Suppressor macrophage treated with lipopolysaccharide for 4 hours (primary cell): ENCODE measurements at places on chromosomes 6 and 20.

DNA sequence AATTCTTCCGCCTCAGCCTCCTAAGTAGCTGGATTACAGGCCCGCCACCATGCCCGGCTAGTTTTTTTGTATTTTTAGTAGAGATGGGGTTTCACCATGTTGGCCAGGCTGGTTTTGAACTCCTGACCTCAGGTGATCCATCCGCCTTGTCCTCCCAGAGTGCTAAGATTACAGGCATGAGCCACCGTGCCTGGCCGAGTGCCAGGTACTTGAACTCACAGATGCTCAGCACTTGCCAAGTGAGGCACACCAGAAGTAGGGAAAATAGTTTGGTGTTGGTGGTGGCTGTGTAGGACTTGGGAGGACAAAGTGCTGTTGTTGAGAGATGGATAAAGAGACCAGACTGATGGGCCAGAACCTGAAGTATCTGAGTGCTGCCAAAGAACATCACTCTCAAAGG lies 40.0 kb upstream of the MBOAT1 start:
- DNase-seq, result no peak

GRCh38 chr20:24836041-24836533 lies 113.0 kb upstream of the CST7 start:
- peak; percentile 8 for DNase-seq

DNA sequence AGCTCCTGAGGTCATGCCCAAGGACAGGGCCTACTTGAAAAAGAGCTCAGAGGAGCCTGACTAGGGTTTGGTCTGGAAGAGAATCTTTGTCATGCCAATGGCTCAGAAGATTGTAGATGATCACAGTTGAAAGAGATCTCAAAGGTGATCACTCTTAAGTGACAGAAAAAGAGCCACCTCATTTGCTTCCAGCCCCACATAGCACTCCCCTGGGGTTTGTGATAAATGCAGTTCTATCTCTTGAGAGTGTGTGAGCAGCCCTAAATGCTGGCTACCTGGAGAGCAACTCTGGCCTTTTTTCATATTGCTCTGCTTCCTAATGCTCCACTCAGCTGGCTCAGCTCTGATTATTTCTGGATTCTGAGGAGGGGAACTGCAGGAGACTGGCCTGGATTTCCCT lies 39.3 kb downstream of the KLHL32 start:
- no peak for DNase-seq

DNA sequence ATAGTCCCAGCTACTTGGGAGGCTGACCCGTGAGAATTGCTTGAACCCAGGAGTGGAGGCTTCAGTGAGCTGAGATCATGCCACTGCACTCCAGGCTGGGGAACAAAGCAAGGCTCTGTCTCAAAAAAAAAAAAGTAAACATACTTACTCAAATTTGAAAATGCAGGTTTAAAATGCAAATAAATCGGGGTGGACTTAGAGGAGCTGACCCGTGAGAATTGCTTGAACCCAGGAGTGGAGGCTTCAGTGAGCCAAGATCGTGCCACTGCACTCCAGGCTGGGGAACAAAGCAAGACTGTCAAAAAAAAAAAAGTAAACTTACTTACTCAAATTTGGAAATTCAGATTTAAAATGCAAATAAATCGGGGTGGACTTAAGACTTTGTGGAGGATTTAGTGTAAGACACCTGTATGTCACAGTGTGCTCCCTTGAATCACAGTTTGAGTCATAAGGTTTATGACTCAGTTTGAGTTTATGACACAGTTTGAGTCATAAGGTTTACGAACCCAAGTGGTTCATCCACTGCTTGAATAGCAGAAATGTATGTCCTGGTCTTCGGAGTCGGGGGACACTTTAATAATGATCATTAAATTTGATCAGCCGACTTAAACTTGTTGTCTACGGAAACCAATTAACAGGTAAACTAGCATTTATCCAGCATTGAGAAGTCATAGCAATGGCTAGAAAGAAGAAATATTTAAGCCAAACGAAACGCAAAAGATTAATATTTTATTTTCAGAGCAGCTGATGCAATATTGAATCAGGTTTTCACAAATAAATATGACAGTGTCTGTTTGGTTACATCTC lies 6.8 kb upstream of the MRPS10 start:
- peak; percentile 58 for DNase-seq

GRCh38 chr6:158660333-158660754 lies 10.5 kb downstream of the SYTL3 start:
- peak; percentile 39 for DNase-seq

DNA sequence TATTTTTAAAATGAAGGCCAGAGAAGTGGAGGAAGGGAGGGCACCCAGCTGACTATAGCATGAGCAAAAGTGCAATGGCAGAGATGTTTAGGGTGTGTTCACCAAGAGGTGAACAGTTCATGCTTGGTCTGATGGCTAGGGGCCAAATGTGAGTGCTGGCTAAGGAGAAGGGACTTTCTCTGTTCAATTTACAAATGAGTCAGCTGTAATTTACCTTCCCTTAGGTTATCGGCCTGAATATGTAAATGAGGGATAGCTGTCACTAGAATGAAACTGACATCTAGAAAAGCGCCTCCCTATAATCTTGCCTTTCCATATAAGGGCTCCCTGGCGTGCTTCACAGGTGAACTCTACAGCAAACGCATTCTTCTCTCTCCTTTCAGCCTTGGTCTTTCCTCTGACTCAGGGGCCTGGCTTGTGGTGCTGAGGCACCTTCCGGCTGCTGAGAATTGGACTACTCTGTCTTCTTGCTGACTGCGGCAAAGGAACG lies 114.7 kb upstream of the BACH2 start:
- DNase-seq, result no peak

DNA sequence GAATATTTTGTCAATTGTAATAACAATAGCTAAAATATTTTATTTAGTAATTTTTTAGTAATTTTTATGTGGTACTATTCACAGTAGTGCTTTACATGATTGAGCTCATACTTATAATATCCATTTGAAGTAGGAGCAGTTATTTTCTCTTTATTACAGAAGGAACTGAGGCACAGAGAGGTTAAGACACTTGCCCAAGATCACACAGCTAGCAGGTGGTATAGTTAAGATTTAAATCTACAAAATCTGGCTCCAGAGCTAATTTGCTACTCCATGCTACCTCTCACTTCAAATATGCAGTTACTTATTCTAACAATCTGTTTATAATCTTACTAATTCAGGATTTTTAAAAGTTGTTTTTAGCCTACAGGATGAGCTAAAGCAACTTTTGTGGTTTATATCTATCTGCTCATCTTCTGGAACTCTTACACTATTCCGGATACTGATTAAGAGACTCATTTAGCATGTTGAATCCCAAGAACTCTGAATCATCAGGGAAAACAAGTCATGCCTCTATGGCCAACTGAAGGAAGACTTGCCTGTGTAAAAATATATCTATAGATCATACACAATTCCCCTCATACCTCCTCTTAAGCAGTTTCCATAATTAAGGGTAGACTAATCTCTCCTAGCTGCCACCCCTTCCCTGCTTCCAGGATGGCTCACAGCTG lies 324.2 kb downstream of the UBE3D start:
- DNase-seq, result no peak

GRCh38 chr6:105740946-105741645 lies 338.2 kb upstream of the PREP start:
- DNase-seq, result no peak

DNA sequence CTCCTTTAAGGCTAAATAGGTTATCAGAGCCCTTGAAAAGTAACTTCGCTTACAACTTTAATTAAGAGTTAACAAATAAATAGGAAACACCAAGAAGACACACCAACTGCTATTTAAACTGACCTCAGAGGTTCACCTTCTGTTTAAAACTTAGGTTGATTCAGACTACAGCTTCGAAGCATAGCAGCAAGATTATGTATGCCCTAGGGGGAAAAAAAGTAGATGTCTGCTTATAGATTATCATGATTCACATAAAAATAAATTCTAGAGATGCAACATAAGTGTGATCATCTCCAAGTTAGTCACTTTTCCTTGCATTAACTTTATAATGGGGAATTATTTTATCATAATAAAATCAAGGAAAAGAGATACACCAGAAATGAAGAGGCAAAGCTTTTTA lies 8.9 kb downstream of the PNISR start:
- DNase-seq, result no peak

DNA sequence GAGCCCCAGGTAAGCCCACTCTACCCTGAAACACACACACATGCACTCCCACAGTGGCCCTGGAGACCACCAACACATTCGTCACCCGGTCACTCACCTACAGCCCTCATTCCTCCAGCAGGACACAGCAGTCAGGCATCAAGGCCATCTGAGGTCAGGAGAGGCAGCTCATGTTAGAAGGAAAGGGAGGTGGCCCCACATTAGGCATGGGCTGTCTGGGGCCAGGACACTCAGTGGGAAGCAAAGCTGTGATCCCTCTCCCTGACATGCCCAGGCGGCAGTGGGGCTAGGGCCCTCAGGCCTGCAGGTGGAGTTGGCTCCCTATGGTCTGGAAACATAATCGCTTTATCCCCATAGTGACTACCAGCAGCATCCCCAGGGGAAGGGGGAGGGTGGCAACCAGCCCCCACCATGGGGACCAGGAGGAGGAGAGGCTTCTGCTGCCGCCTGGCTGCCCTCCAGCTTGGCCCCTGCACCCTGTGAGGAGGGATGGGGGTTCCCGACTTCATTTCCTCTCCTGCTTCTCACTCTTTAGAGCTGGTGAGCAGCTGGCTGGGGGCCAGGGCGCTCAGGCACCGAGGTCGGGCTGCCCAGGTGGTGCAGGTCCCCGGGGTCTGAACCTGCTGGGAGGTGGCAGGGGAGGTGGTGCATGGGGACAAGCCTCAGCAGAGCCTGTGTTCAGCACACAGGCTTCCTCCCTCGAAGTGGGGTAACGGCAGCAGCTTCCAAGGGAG lies 76.6 kb upstream of the CST7 start:
- no peak for DNase-seq

DNA sequence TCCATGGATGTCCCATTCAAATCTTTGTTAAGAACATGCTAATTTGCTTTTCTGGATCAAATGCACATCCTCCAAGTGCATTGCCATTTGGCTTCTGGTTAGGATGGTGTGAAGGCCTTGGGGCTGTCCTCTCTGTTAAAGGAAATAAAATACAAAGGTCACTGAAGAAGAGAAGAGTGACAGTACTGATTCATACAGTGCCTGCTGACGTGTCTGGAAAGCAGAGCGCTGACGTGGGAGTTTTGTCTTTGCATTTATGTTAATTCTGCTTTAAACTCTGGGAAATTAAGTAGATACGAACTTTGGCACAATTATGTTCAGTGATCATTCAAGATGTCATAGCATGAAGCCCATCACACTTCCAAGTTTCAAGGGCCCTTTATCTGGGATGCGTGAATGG lies 33.2 kb downstream of the SYNDIG1 start:
- no peak for DNase-seq

- DNase-seq, result no peak
Observed at GRCh38 chr20:19750101-19750606, 7.9 kb upstream of the RIN2 start.

GRCh38 chr6:45477790-45478189 lies 100.1 kb upstream of the SUPT3H start:
- DNase-seq, result no peak

DNA sequence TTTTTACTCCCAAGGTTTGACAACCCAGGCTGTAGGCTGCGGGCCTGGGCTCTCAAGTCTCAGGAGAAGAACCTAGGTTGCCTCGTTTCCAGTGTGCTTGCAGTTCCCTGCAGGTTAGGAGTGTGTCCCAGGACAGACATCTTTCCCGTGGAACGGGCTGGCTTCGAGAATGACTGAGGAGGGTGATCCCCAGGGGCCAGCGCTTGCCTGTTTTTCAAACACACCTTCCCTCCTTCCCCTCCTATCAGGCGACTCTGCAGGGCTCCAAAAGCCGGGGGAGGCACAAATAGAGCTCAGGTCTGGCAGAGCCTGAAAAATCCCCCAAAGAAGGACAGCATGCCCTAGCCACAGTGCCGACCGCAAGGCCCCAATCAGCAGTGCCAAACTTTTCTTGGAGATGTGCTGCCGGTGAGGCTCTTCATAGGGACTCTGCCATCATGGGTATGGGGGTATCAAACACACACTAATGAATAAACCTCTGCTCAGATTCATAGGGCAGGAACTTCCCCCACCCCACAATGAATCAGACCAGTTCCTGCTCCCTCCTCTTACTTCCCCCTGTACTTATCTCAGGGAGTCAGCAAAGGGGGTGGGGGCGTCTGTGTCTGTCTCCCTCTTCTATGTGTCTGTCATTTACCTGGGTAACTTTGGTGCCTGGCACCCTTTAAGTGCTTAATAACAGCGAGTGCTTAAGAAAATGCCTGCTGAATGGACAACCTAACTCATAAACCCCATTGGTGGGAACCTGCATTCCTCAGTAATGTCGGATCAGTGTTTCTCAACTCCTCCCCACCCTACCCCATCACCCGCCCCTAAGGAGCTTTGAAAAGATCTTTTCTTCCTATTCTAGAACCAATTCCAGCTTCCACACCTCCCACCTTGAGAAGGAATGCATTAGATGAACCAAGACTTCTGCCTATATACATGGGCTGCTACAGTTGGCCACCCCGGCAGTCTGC lies 1.6 kb downstream of the KCNG1 start:
- DNase-seq, result peak; percentile 13

GRCh38 chr6:138618168-138618567 lies 118.9 kb upstream of the NHSL1 start:
- no peak for DNase-seq

- DNase-seq, result no peak
Observed at GRCh38 chr6:16060039-16060438, 68.8 kb upstream of the MYLIP start.

DNA sequence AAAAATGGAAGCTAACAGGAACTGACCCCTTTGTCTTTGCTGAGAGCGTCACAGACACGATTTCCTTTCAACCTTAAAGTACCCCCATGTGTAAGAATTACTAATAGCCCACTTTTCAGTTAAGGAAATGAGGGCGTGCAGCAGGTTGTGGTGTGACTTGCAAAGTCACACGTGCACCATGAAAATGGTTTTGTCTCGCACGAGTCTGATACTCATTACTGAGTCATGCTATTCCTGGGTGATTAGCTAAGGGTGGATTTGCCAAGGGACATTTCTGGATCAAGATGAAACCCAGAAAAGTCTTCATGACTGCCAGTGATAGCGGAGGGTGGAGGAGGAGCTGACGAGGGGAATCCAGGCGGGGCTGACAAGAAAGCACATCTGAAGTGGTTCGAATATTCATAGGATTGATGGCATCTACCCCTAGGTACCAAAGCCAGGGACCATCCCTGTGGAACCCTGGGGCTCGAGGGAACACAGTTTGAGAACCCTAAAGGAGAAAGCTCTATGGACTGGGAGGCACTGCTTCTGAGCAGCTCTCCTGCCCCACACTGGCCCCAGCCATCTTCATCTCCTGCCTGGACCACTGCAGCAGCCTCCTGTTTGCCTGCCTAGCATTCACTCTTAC lies 12.1 kb upstream of the NFATC2 start:
- DNase-seq, result no peak

GRCh38 chr6:13372688-13373487 lies 44.6 kb upstream of the TBC1D7 start:
- DNase-seq, result no peak

DNA sequence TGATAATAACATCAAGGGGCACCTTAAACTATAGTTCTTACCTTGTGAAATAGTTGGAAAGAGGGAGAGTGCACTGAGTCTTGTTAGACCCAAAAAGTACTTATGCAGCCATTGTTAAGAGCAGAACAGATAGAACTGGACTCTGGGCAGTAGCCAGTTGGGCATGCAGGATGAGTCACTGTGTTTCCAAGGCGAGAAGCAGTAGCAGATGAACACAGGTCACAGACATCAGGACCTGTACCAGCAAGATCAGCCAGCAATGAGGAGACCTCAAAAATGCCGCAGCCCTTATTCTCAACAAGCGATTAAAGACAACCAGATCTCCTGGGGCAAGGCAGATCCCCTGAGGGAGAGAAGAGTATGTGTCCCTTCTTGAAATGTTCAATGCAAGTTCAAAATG lies 79.0 kb downstream of the SAMD3 start:
- no peak for DNase-seq
